Cardiac muscle cell (in vitro differentiated cells and primary cell): ENCODE measurements at places on chromosomes 2 and 18. TPM values are rescaled to one million over a fixed set of nuclear protein-coding genes. Genes with fewer than 3 reads are reported as not detected.

- no peak overlapping the region for H3K27ac ChIP-seq
- no peaks in the 10 kb centered on the region for H3K27me3 ChIP-seq
- peaks cover 80% of the 10 kb centered on the region for H3K36me3 ChIP-seq
Measured at GRCh38 chr2:95106081-95106480, 15.5 kb downstream of the MRPS5 start.

The BCL11A gene
- total RNA-seq, result 15.7 and 17.1 TPM in 2 replicates

DNA sequence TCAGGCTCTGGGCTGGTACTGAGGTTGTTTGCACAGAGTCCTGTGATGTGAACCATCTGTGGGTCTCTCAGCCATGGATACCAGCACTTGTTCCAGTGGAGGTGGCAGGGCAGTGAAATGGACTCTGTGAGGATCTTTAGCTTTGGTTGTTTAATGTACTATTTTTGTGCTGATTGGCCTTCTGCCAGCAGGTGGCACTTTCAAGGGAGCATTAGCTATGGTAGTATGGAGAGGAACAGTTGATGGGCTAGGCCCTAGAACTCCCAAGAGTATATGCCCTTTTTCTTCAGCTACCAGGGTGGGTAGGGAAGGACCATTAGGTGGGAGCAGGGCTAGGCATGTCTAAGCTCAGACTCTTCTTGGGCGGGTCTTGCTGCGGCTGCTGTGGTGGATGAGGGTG lies 257.0 kb upstream of the GYPC start:
- no peaks in the 10 kb centered on the region for H3K4me1 ChIP-seq
- no peak for DNase-seq
- no peaks in the 10 kb centered on the region for H3K36me3 ChIP-seq
- H3K4me3 ChIP-seq, result no peak overlapping the region

GRCh38 chr18:36181441-36181840 lies 5.9 kb upstream of the MOCOS start:
- no peak for DNase-seq
- no peak overlapping the region for H3K4me3 ChIP-seq
- peaks cover under 1% of the 10 kb centered on the region for H3K36me3 ChIP-seq
- H3K27ac ChIP-seq, result no peak overlapping the region

DNA sequence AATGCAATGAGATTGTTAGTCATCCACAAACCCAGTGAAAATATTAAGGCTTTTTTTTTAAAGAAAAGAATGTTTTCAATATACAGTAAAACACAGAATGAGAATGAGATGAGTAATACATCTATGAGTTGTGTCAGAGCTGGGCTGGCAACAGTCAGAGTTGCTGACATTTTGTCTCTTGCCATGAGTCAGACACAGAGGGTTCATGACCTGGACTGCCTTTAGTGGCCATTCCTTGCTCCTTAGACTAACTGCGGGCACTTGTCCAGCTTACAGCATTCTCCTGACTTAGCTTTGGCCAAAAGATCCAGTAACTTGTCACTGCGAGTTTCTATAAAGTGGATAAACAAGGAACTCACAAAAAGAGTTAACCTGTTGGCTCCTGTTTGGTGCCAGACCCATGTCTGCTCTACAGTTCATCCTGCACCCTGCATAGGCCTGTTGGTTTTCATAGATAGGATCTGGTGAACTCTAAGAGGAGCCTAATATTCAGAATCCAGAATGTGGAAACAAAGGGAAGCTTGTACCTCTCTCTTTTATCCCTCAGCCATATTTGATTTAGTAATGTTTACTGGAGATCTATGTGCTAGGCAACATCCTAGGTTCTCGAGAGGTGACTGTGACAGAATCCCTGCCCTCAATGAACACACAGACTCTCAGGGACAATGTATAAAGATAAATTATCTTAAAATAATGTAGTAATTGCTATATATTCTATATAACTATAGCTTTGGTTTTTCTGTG lies 391.5 kb upstream of the VWC2L start:
- H3K4me3 ChIP-seq, result no peak overlapping the region
- DNase-seq, result peak; percentile 6
- no peaks in the 10 kb centered on the region for H3K4me1 ChIP-seq
- peak overlapping the region; percentile 41 for H3K27ac ChIP-seq
- no peaks in the 10 kb centered on the region for H3K36me3 ChIP-seq

DNA sequence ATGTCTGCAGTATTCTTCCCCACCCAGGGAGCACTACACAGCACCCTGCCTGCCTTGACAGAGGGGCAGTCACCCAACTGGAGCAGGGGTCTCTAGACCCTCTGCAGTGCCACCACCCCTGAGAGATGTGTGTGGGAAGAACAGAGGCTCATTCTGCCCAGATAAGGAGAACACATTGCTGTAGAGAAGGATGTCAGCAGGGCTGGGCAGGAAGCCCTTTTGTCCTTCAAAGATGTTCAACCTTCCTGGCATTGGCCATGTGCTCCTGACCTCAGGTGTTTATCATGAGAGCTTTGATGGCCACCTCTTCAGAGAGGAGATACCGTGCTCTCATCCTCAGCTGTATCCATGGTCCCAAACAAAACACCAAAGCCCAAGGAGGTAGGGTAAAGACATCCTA lies 4.6 kb upstream of the TEX51 start:
- H3K27ac ChIP-seq, result no peak overlapping the region
- no peak for DNase-seq
- H3K36me3 ChIP-seq, result no peaks in the 10 kb centered on the region
- H3K27me3 ChIP-seq, result no peaks in the 10 kb centered on the region
- H3K4me1 ChIP-seq, result no peaks in the 10 kb centered on the region

DNA sequence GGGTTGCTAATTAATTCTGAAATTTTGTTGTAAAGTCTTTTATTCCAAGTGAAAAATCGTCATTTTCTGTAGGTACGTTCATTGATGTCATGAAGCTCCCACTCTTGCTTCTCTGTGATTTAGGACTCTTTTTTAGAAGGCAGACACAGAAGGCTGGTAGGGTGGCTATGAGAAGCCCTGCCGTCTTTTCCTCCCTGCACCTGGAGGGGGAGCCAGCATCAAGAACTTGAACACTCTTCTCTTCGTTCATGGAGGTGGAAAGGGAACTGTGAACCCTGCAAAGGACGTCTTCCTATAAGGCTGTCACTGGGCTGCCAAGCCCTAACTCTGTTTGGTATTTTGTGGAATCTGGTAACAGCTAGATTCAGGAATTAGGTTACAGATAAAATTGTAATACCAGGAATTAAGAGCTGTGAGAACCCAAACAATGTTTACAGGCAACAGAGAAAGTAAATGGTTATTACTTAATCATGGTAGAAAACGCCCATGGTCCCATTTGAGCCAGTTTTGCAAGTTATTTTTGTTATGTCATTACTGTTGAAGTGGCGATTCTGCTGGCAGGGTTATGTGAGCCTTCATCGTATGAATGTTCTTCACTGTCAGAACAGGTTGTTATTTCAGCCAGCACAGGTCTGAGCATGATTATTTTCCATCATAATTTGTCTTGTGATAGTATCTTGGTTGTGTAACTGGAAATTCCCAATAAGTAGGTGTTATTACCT lies 112.2 kb downstream of the OSBPL6 start:
- no peaks in the 10 kb centered on the region for H3K36me3 ChIP-seq
- H3K27me3 ChIP-seq, result no peaks in the 10 kb centered on the region
- H3K4me3 ChIP-seq, result no peak overlapping the region
- peak; percentile 62 for DNase-seq

The SLC5A7 gene
- 0.04 and 0.06 TPM in 2 replicates for total RNA-seq

DNA sequence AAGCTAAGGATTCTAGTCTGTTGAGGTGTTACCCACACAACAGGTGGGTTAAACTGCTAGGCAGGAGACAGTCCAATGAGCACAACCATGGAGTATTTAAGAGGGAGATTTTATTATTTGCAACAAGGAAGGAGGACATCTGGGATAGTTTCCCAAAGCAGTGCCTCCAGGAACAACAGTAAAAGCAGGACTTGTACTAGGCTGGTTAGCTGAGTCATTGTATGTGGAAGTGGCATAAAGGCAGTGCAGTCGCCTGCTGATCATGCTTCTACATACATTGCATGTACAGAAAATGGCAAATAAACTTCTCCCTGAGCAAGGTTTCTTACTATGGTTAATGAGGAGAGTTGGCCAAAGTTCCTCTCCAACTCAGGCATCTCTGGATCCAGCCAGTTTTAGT lies 46.1 kb upstream of the CYTIP start:
- H3K4me3 ChIP-seq, result no peak overlapping the region
- H3K27me3 ChIP-seq, result no peaks in the 10 kb centered on the region
- no peak overlapping the region for H3K27ac ChIP-seq
- H3K4me1 ChIP-seq, result no peaks in the 10 kb centered on the region
- no peak for DNase-seq

- no peak overlapping the region for H3K4me3 ChIP-seq
- H3K36me3 ChIP-seq, result peaks cover 25% of the 10 kb centered on the region
- H3K27me3 ChIP-seq, result no peaks in the 10 kb centered on the region
- no peaks in the 10 kb centered on the region for H3K4me1 ChIP-seq
- H3K27ac ChIP-seq, result no peak overlapping the region
- no peak for DNase-seq
Measured at GRCh38 chr2:165898381-165898780, 55.2 kb downstream of the TTC21B start.
